ENCODE measurements at places on chromosomes 7 and 10.

DNA sequence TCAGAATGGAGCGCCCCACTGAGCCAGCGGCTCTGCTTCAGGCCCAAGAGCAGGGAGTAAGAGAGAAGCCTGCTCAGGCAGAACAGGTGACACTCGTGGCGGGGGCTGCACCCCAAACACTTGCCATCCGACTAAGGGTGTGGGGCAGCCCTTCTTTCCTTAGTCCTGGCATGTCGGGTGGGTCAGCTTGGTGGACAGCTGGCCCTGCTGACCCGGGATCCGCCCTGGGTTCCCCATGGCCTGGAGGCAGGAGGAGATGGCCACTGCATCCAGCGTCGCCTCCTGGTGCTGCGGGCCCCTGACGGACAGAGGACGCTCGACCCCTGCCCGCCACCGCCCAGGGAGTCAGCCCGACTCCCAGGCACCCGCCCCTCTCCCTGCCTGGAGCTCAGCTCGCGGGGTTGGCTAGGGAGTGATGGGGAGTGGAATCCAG lies 1.2 kb upstream of the PAOX start:
- DNase-seq, result no peak

DNA sequence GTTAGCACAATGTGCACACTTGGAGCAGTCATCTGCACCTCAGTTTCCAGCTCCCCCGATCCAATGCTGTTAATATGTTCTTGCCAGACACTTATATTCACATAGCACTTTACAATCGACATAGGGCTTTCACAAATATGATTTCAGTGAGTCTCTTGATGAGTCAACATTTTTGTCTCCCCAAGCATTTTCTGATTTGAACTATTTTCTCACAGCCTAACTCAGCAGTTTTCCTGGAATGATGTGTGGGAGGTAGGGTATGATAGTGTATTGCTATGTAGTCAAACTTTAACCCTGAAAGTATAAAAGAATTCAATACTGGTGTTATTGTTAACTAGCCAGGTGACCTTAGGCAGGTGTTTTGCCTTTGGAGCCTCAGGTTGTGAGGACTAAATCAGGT lies 82.5 kb upstream of the LRGUK start:
- no peak for DNase-seq

DNA sequence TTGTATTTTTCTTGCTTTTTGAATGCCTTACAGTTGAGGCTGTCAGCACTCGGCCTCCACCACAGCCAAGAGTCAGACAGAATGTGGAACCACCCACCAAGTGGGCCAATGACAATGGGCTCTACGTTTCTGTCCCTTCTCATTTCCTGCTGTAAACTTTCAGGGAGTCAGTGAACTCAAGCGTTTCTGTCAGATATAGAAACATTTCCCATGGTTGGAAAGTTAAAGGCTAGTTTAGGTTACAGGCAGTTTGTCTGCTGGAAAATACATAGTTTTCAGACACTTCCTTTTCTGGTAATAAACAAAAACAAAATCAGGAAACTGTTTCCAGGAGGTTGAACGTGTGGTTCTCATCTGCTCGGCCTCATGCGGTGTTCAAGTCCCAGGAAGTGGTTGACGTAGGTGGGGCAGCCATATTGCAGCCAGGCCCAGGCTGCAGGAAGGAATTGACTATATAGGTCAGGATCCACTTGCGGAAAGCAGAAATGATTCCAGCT lies 245.1 kb downstream of the CAMK1D start:
- no peak for DNase-seq

DNA sequence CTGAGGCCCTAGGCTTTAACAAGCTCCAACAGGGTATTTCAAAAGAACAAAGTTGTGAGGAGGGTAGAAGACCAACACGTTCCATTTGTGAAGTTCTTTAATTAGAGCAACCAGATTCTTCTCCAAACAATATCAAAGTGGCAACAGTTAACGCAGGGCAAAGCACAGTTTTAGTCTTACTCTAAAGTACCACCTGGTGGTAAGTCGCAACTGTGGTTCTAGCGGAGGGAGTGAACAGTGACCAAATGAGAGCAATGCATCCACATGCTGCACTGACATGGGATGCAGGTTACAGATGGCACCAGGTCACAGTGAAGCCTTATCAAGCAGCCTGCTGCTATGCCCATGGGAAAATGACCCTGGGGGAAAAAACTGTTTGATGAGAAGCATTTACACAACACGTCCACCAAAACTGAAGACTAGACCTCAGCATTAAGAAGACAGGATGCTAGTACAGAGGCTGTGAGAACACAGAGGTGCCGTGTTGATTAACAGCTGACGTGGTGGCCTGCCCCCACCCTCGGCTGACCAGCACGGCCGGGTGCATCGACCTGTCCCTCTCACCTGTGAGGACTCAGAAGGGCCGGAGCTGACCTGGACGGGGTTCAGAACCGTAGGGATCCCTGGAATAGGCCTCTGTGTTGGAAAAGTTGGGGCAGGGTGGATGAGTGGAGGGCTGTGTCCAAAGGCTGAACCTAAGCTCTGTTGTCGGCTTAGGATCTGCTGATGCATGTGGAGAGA lies 211.2 kb downstream of the GLI3 start:
- no peak for DNase-seq

- no peak for DNase-seq
Measured at GRCh38 chr10:4070921-4071660, 286.1 kb upstream of the KLF6 start.

GRCh38 chr7:138981332-138982203 lies at the start of gene KIAA1549:
Gene KIAA1549 (minus strand): TSS chr7:138981389. CDS start chr7:138981269, 120 bp downstream.
- peak; percentile 70 for DNase-seq

DNA sequence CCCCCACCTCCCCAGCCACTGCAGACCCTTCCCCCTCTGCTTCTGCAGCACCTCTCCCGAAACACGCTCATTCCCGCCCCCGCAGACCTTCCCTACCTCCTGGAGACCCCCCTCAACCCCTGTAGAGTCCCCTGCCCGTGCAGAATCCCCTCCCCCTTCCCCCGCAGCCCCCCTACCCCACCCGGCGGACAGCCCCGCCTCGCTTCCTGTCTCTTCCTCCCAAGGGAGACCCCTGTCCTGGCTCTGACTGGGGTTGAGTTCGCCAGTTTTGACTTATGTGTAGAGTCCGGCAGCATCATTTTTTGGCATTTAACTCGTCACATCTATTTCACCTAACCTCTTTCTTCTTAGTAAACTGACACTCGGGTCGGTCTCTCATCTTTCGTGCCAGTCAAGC lies 54.0 kb downstream of the ALOX5 start:
- DNase-seq, result no peak

DNA sequence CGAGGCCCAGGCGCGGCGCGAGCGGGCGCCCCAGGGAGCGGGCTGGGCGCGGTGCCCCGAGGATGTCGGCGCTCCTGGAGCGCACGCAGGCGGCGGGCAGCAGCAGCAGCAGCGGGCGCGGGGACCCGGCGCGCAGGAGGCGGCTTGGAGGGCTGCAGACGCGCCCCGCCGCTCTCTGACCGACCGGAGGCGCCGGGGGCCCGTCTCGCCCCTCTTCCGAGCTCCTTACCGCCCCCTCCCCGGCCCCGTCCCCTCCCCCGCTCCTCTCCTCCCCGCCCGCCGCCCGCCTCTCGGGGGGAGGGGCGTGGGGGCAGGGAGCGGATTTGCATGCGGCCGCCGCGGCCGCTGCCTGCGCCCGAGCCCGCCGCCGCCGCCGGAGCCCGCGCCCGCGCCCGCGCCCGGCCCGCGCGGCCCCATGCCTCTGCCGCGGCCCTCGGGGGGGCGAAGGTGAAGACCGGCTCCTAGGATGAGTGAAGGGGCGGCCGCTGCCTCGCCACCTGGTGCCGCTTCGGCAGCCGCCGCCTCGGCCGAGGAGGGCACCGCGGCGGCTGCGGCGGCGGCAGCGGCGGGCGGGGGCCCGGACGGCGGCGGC lies at the start of gene NRG3:
Gene NRG3, plus strand, starts transcription at position 320 of the 592 bp plus-strand sequence.
- DNase-seq, result no peak

DNA sequence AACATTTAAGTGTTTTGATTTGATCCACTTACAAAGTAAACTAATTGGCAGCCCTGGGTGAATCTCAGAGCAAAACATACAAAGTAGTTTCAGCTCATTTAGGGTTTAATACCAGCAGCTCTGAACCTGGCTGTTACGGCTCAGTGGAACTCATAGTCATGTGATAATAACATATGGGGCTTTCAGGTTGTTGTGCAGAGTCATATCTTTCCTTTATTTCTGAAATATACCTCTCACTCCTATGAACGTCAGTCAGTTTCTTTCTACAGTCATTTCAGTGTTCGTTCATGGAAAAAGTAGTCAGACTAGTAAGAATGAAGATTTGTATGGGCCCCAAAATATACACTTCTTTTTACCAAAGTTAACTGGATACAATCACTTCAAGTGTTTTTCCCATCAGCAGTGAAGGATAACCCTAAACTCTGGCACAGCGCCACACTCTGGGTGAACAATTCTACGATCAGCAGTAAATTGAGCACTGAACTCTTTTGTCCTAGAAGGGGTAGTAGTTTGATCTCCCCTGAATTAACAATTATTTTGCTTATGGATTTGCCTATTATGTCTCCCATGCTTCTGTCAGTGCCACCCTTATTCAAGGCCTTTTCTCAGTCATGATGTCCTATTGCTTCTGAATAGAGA lies 218.6 kb downstream of the THSD7A start:
- no peak for DNase-seq

GRCh38 chr10:68121852-68122251 lies 12.6 kb downstream of the MYPN start:
- DNase-seq, result no peak

DNA sequence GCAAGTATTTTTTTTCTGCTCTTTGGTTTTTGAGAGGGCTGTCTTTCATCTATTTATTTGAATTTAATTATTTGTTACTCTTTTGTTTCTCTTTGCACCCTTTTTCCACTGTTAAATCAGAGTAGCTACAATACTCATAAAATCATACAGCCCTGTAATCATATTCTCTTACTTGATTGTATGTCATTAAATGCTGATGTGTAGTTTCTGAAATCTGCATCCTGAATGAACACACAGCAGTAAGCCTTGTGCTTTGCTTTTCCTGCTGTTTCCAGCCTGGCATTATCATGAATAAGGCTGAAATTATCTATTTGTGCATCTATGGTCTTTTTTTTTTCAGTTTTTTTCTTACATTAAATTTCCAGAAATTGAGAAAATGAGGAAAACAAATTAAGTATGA lies 4.1 kb downstream of the LRRC18 start:
- DNase-seq, result no peak

- no peak for DNase-seq
Measured at GRCh38 chr10:120415709-120416330, 41.2 kb upstream of the PLPP4 start.

GRCh38 chr7:73741600-73741999 lies 3.0 kb upstream of the ABHD11 start:
- no peak for DNase-seq

DNA sequence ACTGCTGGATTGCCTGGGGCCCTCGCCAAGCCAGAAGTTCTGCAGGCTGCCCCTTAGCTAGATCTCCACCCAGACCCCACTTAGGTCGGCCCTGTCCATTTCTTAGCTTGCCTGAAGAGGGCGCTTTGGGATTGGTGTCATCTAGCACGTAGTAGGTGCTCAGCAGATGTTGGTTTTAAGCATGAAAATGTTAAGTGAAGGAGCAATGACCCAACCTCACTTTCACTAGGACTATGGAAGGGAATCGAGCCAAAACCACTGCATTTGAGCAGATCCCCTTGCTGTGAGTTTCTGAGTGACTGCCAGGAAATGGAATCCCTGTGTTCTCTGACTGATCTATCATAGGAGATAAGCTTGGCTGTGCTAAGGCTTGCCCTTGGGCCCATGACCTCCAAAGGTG lies 131.7 kb upstream of the EEPD1 start:
- no peak for DNase-seq

DNA sequence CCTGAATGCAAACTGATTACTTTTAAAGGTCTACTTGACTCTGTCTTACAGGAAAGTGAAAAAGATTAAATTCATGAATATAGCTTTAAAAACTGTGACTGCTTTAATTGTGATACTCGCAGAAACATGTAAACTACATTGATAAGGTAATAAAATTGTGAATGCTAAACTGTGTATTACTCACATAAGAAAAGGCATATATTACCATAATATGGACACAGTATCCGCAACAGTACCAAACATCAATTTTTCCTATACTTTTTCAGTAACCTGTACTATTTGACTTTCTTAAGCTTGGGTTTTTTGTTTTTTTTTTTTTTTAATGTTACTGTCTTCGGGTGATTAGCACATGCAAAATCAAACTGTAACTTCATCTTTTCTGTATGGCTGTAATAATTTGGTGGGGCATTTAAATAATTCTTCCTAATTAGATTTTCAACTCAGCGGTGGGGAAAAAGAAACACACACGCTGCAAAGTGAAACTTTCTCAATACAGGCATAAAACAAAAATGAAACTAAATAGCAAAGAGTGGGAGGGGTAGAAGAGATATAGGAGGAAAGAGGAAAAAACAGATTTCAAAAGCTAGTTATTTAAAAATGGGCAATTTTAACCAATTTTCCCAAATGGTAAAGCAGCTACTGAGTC lies 23.2 kb downstream of the NT5C3A start:
- no peak for DNase-seq

GRCh38 chr7:155545348-155545747 lies 1.0 kb downstream of the CNPY1 start:
- no peak for DNase-seq

- no peak for DNase-seq
Measured at GRCh38 chr10:452512-453426, 236.7 kb downstream of the DIP2C start.

All from stimulated activated naive CD8-positive, alpha-beta T cell treated with anti-CD3 and anti-CD28 coated beads, Interleukin-15, amount 100 ng/mL, for 72 hours (primary cell).